ENCODE measurements at places on chromosomes 6 and 20.

- DNase-seq: peak; percentile 87
Observed at GRCh38 chr6:2764610-2765165, 505 bp upstream of the WRNIP1 start.

- DNase-seq: no peak
Observed at GRCh38 chr6:108350528-108350927, 55.7 kb downstream of the AFG1L start.

DNA sequence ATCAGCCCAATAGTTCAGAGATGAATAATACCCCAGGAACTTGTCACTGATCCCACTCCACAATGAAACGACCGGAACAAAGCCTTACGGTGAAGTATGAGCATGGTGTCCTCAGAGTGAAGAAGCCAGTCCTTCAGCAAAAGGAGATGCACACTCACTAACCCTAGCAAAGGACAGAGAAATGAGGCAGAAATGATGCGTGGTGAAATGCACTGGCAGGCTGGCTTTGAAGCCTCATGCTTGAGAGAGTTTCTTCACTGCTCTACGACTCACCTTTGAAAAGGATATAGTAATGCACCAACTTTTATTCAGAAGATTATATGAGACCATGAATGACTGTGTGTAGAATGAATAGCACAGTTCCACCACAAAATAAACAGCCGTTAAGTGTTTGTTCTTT, 74.8 kb downstream of the PHACTR1 start:
- DNase-seq: no peak

DNA sequence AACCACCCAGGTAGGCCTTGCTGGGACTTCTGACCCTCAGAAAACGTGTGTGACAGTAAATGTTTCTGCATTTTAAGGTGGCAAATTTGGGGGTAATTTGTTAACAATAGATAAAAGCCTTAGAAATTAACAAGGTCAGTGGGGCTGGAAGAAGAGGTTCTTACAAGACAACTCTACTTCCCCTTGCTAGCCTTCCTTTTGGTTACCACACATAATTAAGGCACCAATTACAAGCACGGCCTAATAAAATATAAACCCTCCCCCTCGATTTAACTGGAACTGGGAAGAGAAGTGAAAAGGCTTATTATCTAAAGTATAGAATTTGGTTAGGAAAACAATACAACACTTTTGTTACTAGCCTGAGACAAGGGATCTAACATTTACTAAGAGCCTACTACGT, 38.8 kb downstream of the ELOVL5 start:
- no peak for DNase-seq

- DNase-seq: peak; percentile 35
Observed at GRCh38 chr6:109454496-109455436, 806 bp downstream of the MICAL1 start.

DNA sequence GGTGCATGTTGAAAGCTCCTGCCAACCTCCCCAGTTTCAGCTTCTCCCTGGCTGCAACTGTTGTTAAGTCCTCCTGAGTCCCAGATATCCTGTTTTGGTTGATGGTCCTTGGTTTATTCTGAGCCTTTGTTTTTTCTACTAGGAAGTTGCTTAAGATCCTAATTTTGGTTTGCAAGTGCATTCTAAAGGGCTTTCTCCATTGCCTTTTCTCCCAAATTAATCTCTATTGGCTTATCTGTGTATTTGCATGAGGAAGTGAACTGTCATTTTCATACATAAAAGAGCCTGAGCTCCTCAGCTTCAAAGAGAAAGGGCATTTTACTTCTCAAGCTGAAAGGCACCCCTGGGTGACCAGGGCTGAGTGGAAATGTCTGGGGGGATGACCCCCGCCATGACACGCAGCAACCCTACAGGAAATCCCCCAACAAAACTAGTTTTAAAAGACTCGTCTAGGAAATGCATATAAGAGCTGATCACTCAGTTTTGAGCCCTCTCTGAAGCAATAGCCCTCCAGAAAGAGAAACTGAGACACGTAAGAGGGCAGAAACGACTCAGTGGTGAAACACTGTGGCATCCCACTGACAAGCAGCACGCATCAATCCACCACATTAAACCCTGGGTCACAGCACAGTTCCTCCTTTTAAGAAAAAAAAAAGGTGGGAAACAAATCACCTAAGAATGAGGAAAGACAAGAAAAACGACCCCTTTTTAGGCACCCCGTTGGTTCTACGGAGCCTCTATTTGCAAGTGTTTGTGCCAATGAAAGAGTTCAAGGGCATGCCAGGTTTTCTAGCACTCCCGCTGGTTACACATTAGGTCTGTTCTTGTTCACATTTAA, 140.9 kb downstream of the THBS2 start:
- DNase-seq: no peak

DNA sequence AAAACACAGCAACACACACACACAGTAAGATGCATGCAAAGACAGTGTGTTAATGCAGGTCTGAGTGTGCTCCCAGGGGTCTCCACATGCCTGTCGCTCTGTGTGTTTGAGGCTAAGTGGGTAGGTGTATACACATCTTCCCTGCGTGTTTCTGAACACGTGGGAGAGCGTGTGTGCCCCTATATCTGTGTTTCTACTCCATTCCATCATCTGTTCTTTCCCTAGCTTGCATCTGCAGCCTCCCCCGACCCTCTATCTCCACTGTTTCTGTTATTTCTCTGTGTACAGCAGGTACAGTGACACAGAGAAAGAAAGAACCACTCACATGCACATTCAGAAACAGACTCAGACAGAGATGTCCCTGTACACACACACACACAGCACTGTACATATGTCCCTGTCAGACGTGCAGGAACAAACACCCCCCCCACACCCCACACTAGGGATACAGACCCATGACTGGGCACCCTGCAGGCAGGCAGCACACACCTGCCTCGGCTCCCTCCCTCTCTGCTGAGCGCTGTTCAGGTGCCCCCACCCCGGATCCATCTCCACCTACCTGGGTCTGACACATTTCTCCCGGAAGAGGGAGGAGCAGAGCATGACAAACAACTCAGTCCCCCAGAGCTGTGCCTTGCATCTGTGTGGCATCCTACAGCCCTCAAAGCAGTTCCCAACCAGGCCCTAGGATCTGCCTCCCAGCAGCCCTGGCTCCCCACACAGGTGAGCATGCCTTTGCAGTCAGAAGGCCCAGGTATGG, 27.6 kb downstream of the KCNK15 start:
- no peak for DNase-seq

- no peak for DNase-seq
Observed at GRCh38 chr6:158565122-158565429, 5.2 kb downstream of the TMEM181 start.

GRCh38 chr6:20455251-20455940, 53.7 kb downstream of the E2F3 start:
- DNase-seq: no peak

GRCh38 chr6:45714741-45715507, 300.7 kb downstream of the CLIC5 start:
- DNase-seq: peak; percentile 29

DNA sequence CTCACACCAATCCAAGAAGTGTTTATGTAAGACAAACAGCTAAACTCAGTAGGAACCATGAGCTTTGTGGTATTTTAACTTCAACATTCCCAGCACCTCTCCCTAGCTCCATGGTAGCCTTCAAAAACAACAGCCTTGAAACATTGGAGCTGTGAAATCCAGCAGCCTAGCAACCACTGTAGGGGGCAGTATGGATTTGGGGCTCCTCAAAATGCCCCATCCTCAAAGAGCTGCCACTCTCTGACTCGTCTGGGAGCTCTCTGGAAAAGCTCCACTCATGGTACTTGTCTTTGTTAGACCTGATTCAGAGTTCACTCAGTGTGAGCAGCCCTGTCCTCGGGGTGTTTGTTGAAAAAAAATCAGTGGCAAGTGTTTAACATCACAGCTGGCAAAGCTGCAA, 82.9 kb downstream of the KIF6 start:
- no peak for DNase-seq

GRCh38 chr20:3759884-3760283, 7.7 kb downstream of the ADISSP start:
- DNase-seq: no peak

- no peak for DNase-seq
Observed at GRCh38 chr20:50348096-50348495, 157.5 kb downstream of the CEBPB start.

DNA sequence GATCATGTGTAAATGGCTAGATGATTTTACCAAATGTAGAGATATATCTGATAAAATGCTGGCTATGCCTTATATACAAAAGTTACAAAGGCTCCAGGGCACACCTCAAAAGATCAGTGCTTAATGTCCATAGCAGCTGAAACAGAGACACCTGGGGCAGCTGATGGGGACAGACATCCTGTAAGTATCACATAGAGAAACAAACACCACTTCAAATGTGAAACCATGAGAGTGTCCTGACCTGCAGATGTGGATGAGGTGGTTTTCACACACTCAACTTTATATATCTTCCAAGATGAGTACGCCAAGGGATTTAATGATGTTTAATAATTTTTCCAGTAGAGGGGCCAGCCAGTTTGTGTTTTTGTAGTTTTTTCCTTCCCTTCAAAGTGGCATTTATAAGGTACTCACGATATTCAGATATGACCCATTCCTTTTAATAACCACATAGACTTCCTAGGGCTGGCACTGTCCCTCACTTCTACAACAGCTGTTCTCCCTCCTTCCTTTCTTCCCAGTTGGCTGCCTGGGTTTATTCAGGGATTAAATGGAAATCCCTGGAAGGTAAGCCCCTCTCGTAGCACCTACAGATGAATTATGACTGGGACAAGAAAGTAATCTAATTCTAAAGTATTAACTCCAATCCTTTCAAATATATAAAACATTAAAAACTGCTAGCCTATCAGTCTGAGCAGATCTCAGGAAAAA, 50.3 kb upstream of the MCM9 start:
- no peak for DNase-seq

GRCh38 chr6:143064951-143065683, 4.4 kb downstream of the AIG1 start:
- DNase-seq: no peak

DNA sequence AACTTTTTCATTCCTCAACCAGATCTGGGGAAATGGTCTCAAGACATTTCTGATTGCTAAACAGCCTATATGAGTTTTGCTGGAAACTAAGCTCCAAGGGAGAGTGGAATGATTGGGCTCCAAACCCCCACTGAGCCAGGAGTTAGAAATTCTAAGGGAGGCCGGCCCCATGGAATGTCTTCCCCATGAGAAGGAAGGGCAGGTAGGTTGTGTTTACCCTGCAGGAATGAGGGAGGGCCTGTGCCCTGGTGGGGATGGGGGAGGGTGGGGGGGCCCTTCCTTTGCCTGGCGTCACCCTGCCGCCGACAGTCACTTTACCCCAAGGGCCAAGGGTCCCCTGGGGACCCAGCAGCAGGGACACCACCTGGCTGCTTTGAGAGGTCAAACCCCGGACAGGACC, 298.9 kb downstream of the TFAP2C start:
- DNase-seq: no peak

GRCh38 chr6:10690651-10691445, 3.6 kb downstream of the C6orf52 start:
- no peak for DNase-seq

DNA sequence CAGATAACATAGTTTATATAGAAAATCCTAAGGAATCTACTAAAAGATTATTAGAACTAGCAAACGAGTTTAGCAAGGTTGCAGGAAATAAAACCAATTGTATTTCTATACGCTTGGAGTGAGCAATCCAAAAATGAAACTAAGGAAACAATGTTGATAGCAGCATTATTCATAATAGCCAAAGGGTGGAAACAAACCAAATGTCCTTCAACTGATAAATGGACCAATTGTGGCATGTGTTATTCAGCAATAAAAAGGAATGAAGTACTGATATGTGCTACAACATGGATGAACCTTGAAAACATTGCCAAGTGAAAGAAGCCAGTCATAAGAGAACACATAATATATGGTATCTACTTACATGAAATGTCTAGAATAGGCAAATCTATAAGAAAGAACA, 101.0 kb upstream of the VSTM2L start:
- no peak for DNase-seq

- DNase-seq: no peak
Observed at GRCh38 chr20:52923123-52923937, 48.8 kb upstream of the TSHZ2 start.

DNA sequence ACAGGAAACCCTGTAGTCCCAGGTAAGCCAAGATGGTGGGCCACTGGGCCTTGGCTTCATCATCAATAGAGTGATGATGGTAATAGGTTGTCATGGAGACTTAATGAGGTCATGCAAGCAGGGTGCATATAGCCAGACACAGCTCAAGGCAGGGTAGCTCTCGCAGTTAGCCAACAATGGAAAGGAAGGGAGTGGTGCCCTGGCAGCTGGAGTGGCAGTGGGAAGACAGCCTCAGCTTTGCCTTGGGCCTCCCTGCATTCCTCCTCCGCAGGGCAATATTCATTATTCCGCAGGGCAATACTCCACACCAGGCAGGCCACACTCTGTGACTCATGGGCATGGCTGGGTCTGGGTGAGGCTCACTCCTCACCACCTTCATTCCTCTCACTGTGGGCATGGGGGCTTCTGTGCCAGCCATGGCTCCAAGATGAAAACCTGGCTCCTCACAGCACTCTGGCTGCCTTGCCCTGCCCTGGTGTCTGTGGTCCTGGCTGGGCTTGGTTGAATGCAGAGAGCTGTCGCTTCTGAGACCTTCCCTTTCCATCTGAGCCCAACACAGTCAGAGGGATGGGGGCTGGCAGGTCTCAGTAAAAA, 163.1 kb upstream of the PMEPA1 start:
- no peak for DNase-seq

Data from erythroblast (primary cell).